ENCODE measurements at places on chromosomes 13 and 19.

DNA sequence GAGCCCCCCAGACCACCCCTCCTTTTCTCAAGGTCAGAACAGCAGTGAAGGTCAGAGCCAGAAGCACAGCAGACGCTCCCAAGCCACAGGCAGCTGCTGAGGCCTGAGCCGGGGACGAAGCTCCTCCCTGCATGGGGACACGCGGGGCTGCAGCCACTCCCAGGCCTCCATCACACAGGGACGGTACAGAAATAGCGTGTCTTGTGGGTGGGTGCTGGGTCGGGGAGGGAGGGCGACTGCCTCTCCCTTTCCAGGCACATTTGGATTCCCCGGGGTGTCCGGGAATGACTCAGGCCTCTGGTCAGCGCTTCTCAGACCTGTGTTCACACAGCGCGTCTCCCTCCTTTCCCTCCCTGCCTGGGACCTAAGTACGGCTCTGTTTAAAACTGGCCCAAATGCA is 33.2 kb downstream of the RASA3 start:
- DNase-seq, result peak; percentile 71

GRCh38 chr19:11088506-11089253 is 583 bp upstream of the LDLR start:
- no peak for DNase-seq

- DNase-seq, result no peak
Measured at GRCh38 chr19:41696402-41697197, 8.5 kb upstream of the CEACAM7 start.

- no peak for DNase-seq
Measured at GRCh38 chr19:56176881-56177280, 1.1 kb downstream of the GALP start.

GRCh38 chr13:110662091-110662490 is 43.8 kb downstream of the CARS2 start:
- DNase-seq, result no peak

DNA sequence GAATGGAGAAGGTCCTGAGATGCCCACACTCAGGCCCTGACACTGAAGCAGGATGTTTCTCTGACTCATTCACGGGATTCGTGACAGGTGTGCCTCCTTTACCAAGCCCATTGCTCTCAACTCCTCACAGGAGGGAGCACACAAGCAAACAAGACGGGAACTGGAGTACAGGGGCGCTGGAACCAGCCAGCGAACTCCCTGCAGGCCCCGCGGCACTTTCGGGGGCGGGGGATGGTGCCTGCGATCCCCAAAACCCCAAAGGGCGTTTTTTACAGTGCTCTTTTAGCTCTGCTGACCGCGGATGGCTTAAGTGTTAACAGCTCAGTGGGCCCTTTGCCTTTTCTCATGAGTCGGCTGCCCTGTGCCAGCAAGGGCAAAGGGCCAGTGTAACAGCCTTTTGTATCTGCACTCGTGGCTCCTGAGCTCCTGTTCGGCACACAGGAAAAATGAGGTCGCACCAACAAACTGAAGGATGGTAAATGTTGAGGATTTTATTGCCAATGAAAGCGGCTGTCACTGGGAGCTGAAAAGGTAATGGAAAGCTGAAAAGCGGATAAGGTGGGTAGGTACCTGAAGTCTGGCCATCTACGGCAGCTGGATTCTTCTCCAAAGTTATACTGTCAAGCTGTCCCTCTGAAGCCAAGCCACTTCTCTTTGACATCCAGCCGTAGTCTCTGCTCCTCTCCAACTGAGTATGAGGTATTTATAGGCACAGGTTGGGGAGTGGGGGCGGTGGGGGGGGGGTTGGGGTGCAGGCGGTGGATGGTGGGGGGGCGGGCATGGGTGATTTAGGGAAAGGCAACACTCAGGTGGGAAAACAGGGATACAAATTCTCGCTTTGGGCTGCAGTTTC is 65.0 kb upstream of the TRPC4 start:
- DNase-seq, result no peak

DNA sequence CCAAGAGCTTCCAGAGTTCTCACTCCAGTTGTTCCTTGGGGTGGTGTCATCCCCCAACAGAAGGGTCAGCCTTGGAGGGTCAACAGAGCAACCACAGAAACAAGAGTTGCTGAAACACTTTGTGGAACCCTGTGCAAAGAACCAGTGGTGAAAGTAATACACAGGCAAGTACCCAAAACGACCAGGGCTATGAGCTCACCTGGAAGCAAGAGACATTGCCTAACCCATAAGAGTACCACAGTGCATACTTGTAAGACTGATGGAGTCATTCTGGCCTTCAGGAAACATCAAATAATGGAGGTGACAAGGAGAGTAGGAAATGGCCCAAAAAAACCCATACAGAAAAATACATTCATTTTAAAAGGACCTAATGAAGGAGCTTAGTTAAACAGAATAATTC is 184.3 kb upstream of the TSC22D1 start:
- no peak for DNase-seq

DNA sequence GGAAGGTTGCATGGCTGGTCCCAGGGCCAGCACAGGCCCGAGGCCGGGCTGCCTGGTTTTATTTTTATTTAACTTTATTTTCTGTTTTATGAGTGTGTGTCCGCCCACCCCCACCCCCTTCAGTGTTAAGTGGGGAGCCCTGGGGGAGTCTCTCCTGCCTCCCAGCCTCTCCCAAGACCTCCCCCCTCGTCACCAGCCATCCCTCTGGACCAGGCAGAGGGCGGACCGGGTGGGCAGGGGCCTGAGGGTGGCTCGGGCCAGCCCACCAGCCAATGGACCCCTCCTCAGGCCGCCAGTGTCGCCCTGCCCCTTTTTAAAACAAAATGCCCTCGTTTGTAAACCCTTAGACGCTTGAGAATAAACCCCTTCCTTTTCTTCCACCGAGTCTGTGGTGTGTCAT is 531 bp upstream of the TGFBR3L start:
- DNase-seq, result no peak

- DNase-seq, result no peak
Measured at GRCh38 chr13:105783261-105783660, 752.2 kb downstream of the EFNB2 start.

GRCh38 chr19:55113570-55114039 is 3.8 kb downstream of the PPP1R12C start:
- peak; percentile 31 for DNase-seq

All from AG09309 (cell line).